ENCODE measurements at places on chromosomes 1 and 21. TPM values are rescaled to one million over a fixed set of nuclear protein-coding genes. Genes with fewer than 3 reads are reported as not detected.

DNA sequence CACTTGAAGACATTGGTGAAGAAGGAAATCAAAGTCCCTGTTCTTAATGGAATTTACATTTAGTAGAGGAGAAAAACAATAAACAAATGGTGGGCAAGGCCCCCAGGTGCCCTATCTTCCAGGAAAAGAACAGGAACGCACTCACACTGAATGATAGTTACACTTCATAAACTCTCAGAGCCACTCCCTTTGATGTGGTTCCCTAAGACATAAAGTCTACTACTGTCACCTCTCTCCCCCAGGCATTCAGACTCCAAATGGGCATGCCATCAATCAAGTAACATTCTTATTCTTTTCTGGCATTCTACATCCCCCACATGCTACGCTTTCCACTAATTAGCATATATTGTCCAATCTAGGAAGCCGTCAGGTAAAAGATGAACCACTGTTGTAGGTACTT lies 36.6 kb upstream of the PIGC start:
- no peak for DNase-seq

- DNase-seq, result no peak
Observed at GRCh38 chr21:27094184-27094948, 127.5 kb upstream of the ADAMTS5 start.

DNA sequence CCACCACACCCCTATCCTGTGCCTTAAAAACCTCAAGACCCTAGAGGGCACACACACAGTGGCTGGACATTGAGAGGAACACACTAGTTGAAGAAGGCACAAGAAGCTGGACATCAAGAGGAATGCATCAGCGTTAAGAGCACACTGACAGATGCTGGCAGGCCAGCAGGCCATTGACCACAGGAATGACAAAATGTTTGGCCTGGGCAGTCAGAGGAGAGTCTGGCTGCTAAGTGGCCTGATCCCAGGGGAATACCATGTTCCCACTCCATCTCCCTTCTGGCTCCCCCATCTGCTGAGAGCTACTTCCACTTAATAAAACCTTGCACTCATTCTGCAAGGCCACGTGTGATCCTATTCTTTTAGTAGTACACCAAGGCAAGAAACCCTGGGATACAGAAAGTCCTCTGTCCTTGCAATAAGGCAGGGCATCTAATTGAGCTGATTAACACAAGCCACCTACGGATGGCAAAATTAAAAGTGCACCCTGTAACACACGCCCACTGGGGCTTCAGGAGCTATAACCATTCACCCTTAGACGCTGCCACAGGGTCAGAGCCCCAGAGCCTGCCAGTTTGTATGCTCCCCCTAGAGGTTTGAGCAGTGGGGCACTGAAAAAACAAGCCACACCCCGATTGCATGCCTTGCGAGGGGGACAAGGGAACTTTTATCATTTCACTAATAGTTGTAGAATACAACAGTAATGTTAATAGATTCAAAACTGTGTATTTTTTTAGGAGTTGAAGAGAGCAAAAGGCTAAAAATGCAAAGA lies 1216.1 kb upstream of the NCAM2 start:
- DNase-seq, result no peak

Gene AADACL3
- not detected for polyA plus RNA-seq

Measured in left lung (tissue), 14 donors.